ENCODE measurements at places on chromosomes 12 and 14.
A peak's percentile ranks its signal among the peaks of the same experiment; 100 is the strongest.

DNA sequence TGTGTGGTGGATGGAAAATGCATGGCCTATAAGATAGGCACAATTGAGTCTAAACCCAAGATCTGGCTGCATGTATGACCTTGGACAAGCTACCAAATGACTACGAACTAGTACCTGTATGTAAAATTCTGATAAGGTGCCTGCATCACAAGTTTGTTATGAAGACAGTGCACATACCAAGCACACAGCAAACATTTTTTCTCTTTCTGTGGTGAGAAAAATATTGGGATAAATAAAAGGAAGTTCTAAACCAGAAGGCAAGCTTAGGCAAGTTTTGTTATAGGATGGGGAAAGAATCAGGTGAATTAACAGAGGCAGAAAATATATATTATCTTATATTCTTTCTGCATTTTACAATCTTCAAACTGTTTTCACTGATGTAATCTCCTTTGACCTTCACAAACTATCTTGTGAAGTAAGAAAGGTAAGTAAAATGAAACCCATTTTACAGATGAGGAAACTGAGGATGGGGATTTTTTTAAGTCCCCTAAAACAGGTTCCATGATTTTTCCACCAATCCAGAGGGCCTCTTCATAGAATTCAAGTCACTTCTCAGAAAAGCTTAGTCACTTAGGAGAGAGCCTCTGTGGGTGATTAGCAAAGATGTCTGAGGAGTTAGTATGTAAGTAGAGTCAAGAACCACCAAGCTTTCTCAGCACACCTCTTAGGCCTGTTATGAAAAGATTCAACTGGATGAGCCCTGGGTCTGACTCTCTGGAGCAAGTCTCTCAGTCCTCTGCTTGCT lies 132.0 kb upstream of the RAP1B start:
- no peak for DNase-seq

DNA sequence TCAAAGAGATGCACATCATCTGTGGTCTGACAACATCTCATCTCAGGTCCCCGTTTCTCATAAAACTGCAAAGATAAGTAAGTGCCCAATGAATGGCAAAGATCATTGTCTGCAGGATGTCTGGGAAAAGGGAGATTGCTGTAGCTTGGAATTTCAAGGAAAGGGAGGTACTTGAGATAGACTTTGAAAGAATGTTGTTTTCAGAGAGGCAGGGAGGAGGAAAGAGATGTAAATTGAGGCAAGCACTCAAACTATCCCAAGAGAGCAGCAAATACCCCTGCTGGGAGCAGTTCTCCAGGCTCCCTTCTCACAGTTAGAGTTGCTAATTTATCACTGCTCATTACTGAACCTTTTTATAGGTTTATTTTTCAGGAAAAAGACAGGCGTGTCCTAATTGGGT lies 107.1 kb downstream of the MYRFL start:
- DNase-seq = no peak

GRCh38 chr12:30448038-30448437 lies 247.6 kb downstream of the IPO8 start:
- no peak for DNase-seq

DNA sequence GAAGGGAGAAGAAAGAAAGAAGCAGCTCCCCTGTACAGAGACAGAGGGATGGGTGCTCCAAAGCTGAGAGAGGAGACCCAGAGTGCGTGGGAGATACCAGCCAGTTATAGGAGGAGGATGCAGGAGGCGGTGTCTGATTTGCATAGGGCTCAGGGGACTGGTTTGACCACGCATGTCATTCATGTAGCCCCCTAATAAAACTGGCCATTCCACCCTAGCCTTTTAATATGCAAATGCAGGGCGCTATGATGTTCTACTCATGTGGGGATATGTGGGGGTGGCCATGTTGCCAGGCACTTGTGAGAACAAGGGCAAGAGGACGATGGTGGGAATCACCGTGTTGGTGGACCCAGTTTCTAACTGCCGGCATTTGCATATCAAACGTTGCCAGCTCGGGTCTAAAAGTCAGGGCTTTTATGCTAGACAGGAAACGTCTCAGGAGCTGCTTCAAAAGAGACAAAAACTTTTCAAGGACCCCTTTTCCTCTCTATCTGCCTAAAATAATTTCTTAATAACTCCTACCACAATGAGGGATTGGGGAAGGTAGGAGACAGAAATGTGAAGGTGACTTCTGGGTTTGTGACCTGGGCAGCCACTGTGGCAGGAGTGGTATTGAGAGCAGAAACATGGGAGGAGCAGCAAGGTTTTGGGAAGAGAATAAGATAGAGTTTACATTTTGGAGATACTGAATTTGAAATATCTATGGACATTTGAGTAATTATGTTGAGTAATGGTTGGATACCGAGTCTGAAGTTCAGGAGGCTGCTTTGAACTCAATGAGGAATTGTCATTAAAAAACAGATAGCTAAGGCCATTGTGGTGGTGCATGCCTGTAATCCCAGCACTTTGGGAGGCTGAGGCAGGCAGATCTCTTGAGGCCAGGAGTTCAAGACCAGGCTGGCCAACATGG lies 2.2 kb upstream of the ATXN3 start:
- DNase-seq = no peak

- DNase-seq = no peak
Measured at GRCh38 chr14:100370003-100370402, 46.9 kb downstream of the SLC25A47 start.

DNA sequence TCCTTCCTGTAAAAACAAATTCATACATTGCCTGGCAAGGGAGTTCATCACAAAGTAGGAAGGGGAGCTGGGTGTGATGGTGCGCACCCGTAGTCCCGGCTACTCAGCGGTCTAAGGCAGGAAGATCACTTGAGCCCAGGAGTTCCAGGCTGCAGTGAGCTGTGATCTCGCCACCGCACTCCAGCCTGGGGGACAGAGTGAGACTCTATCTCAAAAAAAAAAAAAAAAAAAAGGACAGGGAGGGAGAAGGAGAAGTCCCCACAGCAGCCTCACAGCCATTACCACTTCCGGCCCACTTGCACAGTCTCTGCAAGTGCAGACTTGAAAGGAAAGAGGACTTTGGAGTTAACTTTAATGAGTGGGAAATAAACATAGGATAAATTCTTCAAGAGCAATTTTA lies 121.0 kb downstream of the FBXL14 start:
- DNase-seq = no peak

- DNase-seq = no peak
Measured at GRCh38 chr12:44347145-44347544, 511.3 kb downstream of the TMEM117 start.

- peak; percentile 47 for DNase-seq
Measured at GRCh38 chr12:26768611-26769603, 64.1 kb downstream of the ITPR2 start.

GRCh38 chr12:26121323-26122060 lies 3.3 kb downstream of the BHLHE41 start:
- no peak for DNase-seq

DNA sequence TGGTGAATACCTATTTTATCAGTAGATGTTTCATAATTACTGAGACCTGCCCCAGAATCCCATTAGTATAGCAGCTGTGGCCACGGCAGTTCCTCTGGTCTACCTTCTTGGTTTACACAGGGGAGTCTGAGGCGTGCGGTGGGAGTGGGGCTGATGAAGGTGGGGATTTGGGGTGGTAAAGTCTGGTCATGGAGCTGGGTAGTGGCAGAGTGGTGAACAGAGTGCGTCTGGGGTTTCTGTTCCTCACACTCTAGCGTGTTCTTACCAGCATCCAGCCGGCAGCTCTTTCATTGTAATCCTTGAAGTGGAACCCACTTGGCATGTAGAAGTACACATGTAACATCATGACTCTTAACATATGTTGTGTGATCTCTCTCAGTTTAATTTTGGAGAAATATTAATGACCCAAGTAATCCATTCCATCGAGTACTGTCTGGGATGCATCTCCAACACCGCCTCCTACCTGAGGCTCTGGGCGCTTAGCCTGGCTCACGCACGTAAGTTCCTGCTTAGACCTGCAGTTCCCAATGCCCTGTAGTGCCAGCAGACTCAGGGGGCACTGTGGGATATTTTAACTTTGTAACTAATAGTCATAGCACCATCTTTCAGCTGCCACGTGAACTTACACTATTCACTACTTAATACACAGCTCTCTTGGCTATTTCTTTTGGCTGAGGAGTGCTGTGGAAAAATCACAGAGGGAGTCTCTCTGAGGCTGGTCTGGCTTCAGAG lies 7.9 kb upstream of the DNAH10 start:
- no peak for DNase-seq

DNA sequence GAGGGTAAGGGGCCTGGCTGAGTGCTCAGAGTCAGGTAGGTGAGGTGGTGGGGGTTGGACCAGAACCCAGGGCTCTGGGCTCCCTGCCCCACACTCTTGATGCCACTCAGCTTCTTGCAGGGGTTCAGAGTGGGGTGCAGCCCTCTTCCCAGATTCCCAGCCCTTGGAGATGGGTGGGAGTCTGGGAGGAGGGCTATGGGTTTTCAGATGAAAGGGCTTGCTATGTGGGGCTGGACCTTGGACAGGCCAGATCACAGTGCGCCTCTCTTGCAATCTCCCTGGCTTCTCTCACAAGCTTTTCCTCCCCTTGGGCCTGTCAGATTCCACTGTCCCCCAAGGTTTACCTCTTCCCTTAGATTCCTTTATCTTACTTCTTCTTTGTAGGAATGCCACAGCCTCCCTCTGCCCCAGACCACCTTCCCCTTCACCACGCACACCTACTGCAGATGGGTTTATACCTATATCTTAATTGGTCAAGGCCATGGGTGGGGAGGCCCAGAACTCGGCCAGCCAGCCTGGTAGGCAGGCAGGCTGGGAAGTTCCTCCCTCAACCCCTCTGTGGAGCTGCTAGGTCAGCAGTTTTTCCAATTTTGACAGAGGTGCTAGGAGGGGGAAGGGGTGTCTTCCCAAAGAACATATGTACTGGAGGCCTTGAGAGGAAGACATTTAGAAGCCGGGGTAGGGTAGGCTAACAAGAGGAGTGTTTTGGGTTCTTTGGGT lies 1.4 kb downstream of the NYNRIN start:
- no peak for DNase-seq

- no peak for DNase-seq
Measured at GRCh38 chr12:5017638-5018348, 25.9 kb upstream of the KCNA5 start.

GRCh38 chr14:22002860-22003284 lies 329.3 kb upstream of the OR4E1 start:
- no peak for DNase-seq

DNA sequence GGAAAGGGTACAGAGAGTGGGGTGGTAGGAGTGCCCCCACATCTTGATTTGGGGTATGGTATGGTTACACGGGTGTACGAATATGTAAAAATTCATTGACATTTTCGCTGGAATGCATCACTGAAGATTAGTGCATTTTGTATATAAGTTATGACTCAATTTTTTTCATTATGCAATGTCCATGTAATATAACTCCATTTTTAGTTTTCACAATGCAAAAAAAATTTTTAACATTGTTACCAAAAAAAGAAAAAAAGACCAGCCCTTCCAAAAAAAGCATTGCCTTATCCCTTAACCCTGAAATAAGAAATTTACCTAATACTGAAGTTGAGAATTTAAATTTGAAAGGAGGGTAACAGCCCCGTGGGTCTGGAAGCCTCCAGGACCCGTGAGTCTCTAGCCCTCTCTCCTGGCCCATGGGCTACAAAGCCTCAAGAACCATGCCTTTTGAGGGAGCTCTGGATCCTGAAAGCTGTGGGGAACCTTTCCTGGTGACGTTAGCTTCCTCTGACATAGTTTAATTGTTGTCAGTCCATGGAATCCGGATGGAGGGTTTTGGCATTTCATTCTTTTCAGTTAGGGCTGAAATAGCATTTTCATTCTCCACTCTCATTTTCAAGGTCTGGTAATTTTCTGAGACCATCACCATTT lies 55.6 kb upstream of the ACTN1 start:
- no peak for DNase-seq

- no peak for DNase-seq
Measured at GRCh38 chr12:95262808-95263207, 45.2 kb downstream of the VEZT start.

DNA sequence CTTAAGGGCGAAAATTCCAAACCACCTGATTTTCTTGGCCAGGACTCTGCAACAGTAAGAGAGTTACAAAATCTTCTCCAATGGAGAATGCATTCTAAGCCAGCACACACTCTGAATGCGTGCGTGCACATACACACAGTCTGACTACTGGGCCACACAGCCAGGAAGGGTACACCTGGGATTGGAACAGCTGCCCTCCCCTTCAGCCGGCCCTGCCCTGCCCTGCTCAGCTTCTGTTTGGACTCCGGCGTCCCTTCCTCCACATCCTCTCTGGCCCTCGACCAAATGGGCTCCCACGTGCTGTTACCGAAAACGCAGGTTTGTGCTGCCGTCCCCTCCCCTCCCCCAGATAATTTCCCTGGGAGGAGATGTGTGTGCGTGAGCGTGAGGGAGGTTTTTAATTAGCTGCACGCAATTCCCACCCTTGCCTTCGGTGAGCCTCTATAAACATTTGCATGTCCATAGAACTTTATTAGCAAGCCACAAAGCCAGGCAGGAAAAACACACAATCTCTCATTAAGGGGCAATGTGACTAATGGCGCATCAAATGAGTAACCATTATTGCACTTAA lies 43.0 kb downstream of the CCNK start:
- peak; percentile 62 for DNase-seq

DNA sequence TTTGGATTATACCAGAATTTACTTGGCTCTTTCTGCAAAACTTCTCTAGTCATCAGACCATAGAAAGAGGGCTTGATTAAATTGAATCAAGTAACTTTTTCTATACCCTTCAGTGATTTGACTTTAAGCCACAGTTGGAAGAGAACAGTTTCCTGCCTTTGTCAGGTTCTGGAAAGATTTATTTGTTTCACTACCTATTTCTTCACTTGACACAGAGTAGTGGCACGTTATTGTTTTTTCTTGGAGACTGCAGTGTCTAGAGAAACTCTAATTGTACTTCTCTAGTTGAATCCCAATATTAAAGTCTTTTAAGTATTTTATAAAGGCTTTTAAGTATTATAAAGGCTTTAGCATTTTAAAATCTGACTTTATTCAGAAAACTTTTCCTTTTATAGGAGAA lies 138.1 kb downstream of the TMEM117 start:
- no peak for DNase-seq

GRCh38 chr12:1880876-1881275 lies 37.6 kb downstream of the CACNA2D4 start:
- no peak for DNase-seq

- DNase-seq = no peak
Measured at GRCh38 chr12:7642876-7643309, 22.8 kb downstream of the APOBEC1 start.

GRCh38 chr14:89254166-89254909 lies 162.7 kb downstream of the FOXN3 start:
- DNase-seq = no peak

DNA sequence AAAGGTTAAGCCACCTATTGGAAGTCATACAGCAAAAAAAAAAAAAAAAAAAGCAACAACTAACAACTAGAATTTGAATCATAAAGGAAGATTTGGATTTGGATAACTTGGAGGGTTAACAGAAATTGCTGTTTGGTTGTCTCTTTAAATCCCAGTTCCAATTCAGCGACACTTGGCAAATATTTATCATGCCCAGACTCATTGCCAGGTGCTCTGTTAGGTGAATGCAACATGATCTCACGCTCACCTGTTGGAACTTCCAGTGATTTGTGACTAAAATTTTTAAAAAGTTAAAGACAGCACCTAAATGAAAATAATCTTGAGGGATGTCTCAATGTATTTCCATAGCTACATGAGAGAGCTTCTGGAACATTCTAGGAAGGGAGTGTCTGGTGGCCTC lies 103.7 kb downstream of the TBX3 start:
- DNase-seq = no peak

All from NCI-H1417 (cell line).